Renal cortex interstitium (tissue), 15 donors: ENCODE measurements at places on chromosomes 7 and 10. TPM values are rescaled to one million over a fixed set of nuclear protein-coding genes. Genes with fewer than 3 reads are reported as not detected.

DNA sequence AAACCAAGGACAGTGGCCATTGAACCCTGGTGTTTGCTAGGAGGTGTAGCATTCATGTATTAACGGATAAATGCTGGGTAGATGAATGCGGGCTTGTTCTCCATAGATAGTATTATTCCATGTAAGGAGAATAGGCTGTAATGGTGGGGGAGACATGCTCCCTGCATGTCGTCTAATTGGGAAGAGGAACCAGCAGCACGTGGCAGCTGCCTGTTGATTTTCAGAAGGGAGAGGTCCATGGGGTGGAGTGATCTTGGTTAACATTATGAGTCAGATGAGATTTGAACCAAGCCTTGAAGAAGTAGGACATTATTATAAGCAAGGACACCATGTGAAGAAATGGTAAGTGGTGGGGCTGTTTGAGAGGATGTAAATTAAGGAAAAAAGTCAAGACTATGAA, 112.5 kb downstream of the WNT2 start:
- no peak for DNase-seq

- no peak for DNase-seq
These were observed 100.9 kb downstream of the LHPP start for GRCh38 chr10:124562425-124563060.

- no peak for DNase-seq
These were observed 175.4 kb downstream of the AUTS2 start for GRCh38 chr7:69773535-69774225.

GRCh38 chr7:111183321-111183720, 92.4 kb downstream of the LRRN3 start:
- DNase-seq: no peak

DNA sequence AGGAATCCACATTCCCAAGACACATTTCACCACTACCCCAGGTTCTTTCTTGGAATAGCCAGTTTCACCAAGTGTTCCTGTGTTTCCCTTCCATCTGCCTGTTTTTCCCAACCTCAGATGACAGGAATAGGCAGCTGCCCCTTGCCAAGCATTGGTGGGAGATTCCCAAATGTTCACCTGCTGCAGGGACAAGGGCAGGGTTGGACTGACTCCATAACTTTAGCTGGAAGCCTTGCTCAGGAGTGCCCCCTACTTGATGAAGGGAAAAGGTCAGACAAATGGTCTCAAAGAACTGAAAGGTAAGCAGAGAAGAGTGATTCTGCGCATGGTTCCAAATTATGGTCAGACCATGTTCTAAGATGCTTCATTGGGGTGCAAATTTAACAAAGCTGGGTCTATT, 45.1 kb upstream of the LYZL1 start:
- DNase-seq: no peak

DNA sequence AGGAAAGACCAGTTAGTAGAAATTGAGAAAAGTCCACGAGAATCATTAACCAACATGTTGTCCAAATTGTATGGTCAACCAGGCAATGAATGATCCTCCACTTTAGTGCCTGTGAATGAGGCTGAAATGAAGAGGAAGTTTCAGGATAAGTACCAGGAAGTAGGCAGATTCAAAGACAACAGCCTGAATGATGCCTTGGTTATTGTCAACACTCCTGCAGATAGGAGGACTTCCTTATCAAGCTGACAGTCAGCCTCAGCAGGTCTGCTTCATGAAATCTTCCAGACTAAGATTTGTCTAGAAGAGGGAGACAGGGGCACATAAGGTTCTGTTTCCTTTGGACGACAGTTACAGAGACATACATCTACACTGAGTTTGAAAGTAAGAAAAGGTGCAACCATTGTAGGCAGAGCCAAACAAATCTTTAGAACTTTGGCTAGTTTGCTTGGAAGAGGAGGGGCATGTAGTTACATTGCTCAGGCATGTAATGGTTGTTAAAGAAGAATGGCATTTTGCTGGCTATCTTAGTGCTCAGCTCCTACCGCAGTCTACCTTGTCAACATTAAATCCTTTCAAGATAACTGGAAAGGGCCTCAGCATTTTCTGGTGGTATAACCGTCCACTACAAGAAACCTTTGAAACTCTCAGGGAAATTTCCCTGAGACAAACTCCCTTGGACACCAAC, 81.4 kb downstream of the ABI1 start:
- no peak for DNase-seq

DNA sequence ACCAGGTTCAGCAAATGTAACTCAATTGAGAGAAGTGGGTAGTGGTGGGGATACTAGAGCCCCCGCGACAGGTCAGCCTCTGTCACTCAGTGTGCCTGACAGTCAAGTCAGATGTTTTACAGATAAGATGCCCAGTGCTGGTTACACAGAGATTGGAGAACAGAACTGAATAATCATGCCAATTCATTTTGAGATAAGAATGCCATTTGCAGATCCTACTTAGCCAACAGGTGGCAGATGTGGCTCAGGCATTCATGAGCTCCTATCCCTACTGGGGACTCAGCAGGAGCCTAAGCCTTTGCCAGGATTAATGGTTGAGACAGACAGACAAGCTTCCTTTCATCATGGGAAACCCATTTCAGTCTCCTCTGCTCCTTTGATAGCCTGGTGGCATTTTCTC, 137.8 kb downstream of the MAPK8 start:
- no peak for DNase-seq

DNA sequence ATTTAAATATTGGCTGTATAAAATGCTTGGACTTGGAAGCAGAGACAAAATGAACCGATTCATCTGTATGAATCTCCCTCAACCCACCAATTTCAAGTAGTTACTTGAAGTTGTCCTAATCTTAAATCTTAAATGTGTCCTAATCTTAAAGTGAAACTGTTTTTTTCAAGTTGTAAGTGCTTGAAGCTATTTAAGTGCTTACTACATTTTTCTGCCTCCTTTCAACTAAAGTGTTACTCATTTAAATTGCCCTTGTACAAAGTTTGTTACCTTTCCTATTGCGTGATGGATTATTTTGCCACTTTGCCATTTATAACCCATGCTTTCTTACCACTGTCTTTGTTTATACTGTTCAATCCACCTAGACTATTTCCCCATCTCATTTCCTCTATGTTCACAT, 2.8 kb downstream of the BCAP29 start:
- no peak for DNase-seq

- no peak for DNase-seq
These were observed 45.8 kb downstream of the EEPD1 start for GRCh38 chr7:36198854-36199266.

DNA sequence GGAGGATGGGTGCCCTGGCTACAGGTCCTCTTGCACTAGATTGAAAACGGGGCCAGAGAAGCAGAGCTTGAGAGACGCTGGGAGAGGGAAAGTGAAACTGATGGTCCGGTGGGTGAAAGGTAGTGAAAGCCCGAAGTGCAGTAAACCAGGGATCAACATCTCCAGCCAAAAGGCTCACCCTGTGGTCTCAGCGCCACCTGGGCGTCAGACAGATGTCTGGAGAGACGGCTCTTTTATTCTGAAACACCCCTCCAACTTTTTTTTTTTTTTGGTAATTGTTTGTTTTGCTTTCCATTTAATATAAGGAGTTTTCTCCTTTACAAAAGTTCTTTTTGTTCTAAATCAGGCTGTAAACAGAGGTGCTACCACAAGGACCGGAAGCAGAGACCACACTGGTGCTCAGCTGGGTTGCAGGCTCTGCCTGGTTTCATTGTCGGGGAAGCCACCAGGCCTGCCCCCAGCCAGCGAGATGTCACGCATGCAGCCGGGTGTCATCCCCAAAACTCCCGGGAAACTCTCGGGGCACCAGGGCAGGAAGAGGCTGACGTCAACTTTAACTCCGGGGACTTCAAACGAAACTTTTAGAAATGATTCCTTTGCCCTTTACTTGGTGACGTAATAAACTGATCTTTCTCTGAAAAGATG, 11.2 kb downstream of the IL2RA start:
- no peak for DNase-seq

DNA sequence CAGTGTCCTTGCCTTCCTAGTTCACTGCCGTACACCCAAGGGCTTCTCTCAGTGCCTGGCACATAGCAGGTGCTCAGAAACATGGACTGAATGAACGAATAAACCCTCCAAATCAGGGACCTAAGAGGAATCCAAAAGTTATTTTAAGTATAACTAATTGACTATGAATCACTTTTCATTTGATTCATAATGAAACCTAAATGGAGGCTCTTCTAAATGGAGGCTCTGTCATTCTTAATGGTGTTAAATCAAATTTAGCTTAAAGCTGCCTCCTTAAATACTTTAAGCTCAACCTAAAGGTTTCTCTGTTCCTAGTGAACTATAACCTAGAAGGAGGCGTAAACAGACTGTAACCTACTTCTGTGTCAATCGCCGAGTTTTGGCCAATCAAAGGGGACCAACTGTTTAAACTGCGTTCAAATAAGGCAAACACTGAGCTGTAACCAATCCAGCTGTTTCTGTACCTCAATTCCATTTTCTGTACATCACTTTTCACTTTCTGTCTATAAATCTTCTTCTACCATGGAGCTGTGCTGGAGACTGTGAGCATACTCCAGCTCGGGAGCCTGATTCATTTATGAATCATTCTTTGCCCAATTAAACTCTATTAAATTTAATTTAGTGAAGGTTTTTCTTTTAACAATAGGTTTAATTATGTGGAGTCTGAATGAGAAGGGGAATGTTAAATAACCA, 11.0 kb downstream of the PYROXD2 start:
- no peak for DNase-seq

DNA sequence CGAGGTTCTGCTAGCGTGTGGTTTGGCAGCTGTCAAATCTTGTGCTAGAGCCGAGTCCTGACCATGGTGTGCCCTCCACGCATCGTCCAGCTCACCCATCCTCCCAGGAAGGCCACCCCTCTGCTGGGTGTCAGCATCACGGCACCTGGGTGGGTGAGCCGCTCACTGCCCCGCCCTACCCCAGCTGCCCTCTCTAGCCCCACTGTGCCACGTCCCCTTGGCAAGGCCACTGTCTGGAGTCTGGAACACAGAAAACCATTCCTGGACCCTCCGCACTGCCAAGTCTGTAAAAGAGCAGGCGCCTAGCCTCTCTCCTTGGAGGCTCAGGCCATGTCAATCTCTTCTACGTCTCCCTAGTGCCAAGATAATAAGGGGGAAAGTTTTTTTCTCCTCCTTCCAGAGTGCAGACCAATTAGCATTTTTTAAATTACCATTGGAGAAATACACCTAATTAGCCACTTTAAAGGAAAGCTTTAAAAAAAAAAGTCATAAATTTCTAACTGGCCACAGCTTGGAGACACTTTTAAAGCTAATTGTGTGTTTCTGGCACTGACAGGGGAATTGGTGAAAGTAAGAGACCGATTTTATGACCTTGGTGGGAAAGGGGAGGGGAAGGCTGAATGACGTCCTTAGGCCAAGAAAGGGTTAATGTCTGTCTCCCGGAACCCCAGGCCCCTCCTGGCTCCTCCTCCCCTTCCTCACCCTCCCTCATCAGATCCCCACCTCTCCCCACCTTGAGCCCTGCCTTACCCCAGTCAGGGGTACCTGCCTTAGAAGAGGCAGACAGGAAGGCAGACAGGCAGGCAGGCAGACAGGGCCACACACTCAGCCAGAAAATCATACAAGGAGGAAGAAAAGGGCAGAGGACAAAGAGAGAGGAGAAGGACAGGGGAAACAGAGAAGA, 151.2 kb downstream of the PLXNA4 start:
- DNase-seq: no peak

- DNase-seq: no peak
These were observed 80.0 kb downstream of the ATXN7L1 start for GRCh38 chr7:105796365-105796764.

GRCh38 chr10:124010024-124010423, 83.4 kb downstream of the CHST15 start:
- no peak for DNase-seq

DNA sequence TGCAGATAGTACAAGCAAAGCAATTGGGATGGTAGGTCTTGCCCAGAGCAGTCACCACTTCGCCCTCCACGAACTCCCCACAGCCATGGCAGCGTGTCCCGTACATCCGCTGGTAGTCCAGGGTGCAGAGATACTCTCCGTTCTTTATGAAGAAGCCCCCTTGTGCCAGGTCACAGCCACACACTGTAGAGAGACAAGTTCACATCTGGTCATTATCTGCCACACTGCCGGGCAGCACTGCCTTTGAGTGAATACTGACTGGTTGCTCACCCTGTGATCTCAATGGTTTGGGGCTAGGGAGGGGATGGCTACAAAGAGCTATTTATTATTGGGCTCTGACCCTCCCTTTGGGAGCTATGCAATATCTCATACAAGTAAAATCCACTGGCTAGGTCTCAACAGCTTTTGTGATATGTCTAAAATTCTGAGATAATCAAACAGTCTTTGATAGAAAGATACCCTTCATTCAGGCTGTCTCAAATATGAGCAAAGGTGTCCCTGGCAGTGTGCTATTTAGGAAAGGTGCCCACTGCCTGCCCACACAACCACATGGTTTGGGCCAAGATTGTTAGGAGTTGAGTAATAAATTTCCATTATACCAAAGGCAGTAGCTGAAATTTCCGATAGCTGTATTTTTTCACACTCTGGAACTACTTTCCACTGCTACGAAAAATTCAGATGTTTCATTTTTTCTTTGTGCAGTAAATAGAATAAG, 82.5 kb downstream of the ABLIM1 start:
- no peak for DNase-seq

- no peak for DNase-seq
These were observed 704 bp downstream of the ZNRF2 start for GRCh38 chr7:30285067-30285535.

DNA sequence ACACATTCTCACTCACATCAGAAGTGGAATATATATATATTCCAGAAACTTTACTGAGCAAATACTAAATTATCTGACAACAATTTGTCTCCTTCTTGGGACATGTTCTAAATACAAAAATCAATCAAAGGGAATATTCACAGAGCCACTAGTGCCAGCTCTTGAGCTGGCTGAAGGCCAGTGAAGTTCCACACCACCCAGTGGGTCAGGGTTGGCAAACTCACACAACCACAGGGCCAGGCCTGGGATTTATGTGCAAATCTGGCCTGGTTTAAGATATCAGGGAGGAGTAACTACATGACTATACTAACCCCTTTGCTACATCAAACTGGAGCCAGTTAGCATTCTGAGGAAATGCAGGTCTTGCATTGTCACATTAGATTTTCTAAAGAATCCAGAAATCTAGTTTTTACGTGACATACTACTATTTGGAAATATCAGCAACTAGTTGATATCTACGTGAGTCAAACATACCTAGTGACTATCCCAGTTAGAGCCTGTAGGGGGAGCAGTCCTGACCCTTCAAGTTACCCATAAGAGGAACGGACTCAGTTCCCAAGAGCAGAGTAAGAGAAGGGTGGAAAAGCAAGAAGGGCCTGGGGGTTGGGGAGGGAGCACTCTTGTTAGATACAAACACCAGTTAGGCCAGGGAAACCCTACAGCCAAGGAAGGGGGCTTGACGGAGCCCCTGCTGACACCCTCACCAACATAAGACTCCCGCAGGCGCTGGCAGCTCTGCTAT, 600.4 kb downstream of the KCNMA1 start:
- no peak for DNase-seq

- no peak for DNase-seq
These were observed 152.0 kb upstream of the PCBD1 start for GRCh38 chr10:71040343-71040742.

The CPA1 gene
- 2.6 TPM for polyA plus RNA-seq

The HTR5A gene
- polyA plus RNA-seq: not detected

The LDB3 gene
- polyA plus RNA-seq: 1.9 TPM

The NAT16 gene
- polyA plus RNA-seq: not detected

The CCDC146 gene
- 34.4 TPM for polyA plus RNA-seq

The GRID2IP gene
- polyA plus RNA-seq: 0.72 TPM

The MKX gene
- 0.55 TPM for polyA plus RNA-seq

The CCL26 gene
- polyA plus RNA-seq: 0.20 TPM

The OR13A1 gene
- not detected for polyA plus RNA-seq

The HELLS gene
- 38.1 TPM for polyA plus RNA-seq

The GPR15LG gene
- polyA plus RNA-seq: 0.40 TPM

The MLXIPL gene
- polyA plus RNA-seq: 4.8 TPM

The PNLIPRP3 gene
- polyA plus RNA-seq: not detected

The LIPJ gene
- polyA plus RNA-seq: 0.38 TPM

The ANKRD30A gene
- not detected for polyA plus RNA-seq
